ENCODE measurements at places on chromosomes 4 and X.

GRCh38 chr4:151931563-151931962 is 170.8 kb upstream of the GATB start:
- no peak for DNase-seq

DNA sequence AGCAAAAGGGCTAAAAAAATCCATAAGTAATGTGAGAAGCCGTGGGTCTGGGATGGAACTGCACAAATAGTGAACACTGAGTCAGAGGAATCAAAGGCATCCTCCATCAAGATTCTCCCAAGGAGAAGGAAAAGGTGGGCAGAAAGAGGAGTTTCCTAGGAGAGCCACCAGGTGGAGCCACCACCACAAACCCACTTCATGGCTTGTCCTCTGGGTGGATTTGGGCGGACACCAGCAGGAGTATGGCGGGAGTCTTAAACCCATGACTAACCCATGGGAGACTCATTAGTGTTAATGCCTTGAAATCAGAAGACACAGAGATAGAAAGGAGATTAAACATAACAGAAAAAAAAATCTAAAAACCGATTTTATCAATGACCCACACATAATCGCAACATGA is 147.7 kb downstream of the SH3KBP1 start:
- DNase-seq, result peak; percentile 45

DNA sequence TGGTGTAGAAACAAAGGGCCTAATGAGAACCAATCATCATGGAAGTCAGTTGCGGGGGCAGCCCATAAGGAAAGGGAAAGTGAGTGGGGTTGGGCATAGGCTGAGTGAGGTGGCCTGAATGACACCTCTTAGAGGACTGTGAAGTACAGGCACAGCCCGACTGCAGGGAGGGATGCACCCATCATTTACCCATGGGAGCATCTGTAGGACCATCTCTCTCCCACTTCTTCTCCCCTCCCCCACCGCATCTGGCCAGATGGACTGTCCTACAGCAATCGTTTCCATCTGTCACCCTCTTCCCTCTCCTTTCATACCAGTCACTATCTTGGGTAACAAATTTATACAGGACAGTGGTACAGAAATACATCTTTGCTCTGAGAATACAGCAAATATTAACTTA is 4.2 kb downstream of the STBD1 start:
- no peak for DNase-seq

GRCh38 chr4:94519019-94519418 is 67.3 kb downstream of the PDLIM5 start:
- DNase-seq, result no peak

GRCh38 chrX:134601240-134601765 is 57.0 kb downstream of the PLAC1 start:
- no peak for DNase-seq

DNA sequence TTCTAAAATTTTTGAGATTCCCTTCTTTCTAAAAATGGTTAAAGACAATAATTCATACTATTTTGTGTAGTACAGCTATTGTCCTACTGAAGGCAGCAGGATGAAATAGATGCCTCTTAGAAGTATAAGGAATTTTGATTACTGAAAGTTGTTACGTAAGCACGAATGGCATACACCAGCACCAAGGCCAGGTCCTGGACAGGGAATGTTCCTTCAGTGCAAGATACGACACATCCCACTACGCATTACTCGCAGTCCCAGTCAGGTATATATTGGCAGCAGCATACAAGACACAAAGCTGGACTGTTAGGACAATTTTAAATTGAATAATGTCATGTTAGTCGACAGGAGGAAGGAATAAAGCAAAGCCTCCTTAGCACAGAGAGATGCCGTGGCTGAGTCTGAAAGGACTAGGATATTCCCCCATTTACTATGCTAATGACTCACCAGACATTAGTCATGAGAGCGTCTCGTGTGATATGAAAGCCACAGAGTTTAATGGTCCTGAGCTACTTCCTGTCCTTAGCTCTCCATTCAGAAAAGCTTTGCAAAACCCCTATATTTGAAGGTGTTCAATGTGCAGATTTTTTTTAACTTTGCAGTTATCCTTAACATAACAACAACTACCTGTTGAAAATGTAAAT is 504.3 kb downstream of the FAM133A start:
- DNase-seq, result no peak

DNA sequence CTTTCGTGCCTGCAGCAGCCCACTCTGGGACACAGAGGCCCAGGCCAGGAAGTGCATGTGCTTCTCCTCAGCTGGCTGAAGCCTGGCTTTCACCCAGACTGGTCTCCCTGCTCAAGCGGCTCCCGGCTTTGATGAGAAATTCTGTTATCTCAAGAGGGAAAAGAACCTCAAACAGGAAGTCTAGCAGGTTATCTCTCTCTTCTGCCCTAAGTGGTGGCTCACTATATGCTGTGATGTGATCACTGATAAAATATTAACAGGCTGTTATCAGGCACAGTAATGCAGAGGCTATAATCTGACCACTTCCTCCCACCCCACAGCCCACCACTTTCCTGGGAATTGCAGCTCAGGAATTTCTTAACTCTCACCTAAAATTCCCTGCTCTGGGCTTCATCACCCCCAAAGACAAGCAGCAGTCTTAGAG is 13.3 kb downstream of the CLDN2 start:
- no peak for DNase-seq

DNA sequence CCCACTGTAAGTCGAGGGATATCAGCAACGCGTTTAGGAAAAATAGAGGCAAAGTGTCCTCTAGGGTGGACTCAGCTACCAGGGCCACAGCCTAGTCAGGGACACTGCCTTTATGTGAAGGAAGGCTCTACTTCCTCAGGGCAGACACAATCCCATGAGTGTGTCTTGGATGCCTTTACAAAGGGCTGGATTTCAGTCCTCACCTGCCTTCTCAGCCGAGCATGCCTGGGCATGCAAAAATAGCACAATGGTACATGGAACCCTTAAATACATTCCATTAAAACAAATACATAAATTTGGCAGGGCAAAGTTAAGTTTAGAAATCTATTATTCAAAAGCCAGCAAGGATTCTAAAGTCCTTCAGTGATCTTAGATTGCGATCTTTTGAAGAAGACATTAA is 51.1 kb downstream of the DMD start:
- no peak for DNase-seq

- no peak for DNase-seq
Measured at GRCh38 chr4:80619070-80619674, 283.6 kb downstream of the CFAP299 start.

GRCh38 chr4:31370866-31371465 is 650.8 kb downstream of the PCDH7 start:
- peak; percentile 56 for DNase-seq

DNA sequence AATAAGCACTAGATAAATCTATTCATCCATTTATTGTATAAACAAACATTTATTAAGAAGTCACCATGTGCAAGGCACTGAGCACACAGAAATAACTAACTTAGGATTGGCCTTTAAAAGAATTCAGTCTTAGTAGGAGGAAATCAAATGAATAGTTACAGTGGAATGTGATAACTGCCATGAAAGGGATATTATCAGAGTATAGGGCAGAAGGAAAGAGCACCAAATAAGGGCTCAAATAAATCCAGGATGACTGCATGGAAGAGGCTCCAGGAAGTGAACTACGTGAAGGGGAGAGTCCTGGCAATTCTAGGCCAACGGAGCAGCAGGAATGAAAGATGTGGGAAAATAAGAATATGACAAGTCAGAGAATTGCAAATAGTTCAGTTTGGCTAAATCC is 406.0 kb downstream of the INPP4B start:
- DNase-seq, result no peak

GRCh38 chrX:140501940-140502468 is 2.9 kb downstream of the SOX3 start:
- DNase-seq, result no peak

GRCh38 chr4:47705326-47705981 is 132.4 kb downstream of the CORIN start:
- DNase-seq, result peak; percentile 51

- no peak for DNase-seq
Measured at GRCh38 chr4:25914670-25915352, 791 bp downstream of the SMIM20 start.

DNA sequence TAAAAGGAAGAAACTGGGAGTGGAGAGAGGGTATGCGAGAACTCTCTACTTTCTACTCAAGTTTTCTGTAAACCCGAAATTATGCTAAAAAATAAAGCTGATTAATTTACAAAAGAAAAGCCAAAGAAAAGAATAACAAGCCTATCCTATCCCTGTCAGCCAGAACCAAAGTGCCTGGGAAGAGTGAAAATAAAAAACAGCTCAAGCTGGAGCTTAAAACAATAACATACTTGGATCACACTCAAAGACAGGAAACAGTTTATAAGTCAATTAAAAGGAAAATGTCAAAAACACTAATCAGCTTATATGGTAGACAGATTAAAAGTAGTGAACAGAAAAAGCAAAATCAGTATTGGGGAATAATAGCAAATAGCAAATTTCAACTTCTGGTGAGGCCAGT is 139.4 kb downstream of the FRYL start:
- no peak for DNase-seq

- DNase-seq, result no peak
Measured at GRCh38 chr4:176300036-176300435, 19.7 kb upstream of the SPCS3 start.

DNA sequence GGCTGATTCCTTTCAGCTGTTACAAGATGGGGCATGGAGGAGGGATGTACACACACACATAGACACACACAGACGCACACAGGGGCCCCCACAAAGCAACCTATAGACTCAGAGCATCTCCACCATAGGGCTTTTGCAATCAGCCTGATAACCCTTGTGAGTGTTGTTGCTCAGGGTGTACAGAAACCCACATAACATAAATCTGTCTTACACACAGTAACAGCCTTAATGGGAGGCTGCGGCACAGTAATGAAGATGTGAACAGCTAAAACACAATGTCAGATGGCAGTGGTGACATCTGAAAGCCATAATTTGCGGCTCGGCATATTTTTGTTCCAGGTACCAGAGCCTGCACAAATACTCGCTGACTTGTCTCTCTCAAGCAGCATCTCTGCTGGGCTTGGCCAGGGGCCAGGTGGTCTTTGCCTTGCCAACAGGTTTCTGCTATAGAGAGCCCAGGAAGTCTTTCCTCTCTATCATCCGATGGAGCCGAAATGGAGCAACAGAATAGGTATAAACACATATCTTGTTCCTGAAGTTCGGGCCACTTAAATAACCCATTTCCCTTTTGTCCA is 357.2 kb upstream of the GATB start:
- peak; percentile 66 for DNase-seq

DNA sequence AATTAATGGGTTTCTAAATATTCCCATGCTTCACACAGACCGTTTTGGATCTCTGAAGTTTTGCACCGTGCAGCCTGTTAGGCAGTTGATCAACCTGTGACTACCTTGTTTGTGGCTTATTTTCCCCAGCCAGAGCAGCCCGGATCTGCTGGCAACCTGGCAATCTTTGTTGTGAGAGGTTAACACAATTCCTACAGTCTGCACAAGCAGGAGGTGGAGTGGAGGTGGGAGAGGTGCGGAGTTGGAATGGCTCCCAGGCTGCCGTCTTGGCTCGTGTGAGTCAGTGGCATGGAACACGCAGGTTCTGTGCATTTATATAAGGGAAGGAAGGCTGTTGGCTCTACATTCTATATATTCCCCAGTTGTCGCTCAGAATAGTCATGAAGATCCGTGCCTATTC is 70.9 kb upstream of the STOX2 start:
- no peak for DNase-seq

DNA sequence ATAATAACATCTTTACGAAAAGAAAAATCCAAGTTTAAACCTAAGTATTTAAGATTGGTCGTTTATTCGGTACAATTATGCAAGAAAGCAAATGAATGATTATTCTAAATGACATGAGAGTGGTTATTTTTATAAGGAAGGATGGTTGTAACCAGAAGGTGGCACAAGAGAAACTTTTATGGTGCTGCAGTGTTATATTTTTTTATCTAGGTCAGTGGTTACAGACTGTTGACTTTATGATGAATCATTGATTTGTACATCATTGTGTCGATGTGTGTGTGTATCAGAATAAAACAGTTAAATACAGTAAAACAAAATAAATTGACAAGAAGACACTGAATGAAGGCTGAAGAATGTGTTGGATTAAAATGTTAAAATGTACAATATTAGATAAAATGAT is 9.8 kb downstream of the DCAF8L2 start:
- DNase-seq, result no peak

GRCh38 chr4:48748949-48749596 is 31.0 kb downstream of the FRYL start:
- no peak for DNase-seq

DNA sequence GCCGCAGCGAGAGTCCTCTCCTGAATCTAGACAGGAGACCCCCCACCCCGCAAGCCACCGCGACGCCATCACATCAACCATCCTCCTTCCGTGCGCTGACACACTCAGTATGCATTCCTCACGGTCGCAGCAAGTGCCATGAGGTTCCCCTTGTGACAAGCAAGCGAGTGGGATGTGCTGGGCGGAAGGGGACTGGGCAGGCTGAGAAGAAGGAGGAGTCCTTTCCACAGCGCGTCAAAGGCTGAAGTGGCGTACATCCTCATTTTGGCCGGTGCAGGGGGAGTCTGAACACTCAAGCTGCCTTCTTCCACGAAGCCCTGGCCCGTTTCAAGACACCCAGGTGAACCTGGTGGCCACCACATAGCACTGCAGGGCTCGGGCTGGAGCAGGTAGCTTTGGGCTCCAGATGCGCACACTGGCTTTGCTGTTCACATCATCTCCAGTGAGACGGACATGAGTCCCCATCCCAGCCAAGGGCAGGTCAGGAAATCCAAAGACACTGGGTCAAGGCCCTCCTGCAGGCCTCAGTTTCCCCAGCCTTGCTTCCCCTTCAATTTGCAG is 30.4 kb downstream of the CCNQ start:
- no peak for DNase-seq

DNA sequence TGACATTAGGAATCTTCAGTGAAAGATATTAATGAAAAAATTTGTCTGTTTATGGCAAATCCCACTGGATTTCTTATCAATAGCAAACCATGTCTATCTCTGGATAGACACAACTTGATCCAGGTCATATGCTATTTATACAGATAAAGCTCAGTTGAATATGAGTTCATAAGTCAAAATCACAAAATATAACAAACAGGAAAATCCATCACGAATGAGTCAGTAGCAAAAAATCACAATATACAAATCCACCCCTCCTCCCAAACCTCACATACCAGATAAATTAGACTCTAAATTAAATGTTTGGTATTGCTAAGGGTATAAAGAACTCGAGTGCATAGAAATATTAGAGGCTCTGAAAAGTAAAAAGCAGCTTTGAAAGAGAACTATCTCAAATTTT is 420.5 kb downstream of the TLL1 start:
- no peak for DNase-seq

GRCh38 chr4:56908206-56909085 is 746 bp downstream of the REST start:
- DNase-seq, result no peak

GRCh38 chr4:53704329-53704728 is 113.0 kb upstream of the LNX1 start:
- no peak for DNase-seq

DNA sequence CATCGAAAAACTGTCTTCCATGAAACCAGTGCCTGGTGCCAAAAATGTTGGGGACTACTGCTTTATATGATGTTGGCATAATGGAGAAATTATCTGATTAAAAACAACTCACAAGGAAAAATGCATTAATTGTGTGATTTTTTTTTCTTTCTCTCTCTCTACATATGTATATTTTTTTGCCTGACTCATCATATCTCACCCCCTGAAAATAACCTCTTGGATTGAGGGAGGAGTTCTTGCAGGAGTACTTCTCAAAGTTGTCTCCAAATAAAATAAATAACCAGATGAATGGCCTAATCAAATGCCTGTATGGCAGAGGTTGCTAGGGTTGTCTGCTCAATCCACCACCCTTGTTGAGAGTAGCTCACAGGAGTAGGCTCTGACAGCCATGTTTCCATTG is 19.9 kb upstream of the TNIP3 start:
- no peak for DNase-seq

GRCh38 chr4:155809835-155810234 is 51.0 kb downstream of the GUCY1B1 start:
- peak; percentile 46 for DNase-seq

All from NCI-H1092 treated with DMSO at 0.1 percent for 48 hours (cell line).